ENCODE measurements at places on chromosomes 3 and 15.

GRCh38 chr3:167740961-167741587 is 5.6 kb downstream of the SERPINI1 start:
- no peak for DNase-seq

- no peak for DNase-seq
Measured at GRCh38 chr3:188691665-188692064, 480.1 kb upstream of the TPRG1 start.

DNA sequence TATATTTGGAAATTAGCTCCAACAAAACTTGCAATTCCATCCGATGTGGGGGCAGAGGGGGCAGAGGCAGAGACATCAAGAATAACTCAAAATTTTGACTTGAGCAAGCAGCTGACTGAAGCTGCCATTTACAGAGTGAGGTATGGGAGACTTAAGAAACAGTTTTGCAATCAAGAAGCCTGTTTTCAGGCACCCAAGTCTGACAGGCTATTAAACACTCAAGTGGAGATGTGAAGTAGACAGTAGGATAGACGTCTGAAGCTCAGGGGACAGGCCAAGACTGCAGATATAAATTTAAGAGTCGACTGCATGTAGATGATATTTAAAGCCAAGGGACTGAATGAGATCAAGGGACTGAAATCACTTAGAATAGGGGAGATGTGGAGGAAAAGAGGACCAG is 9.9 kb upstream of the SH3BP5 start:
- DNase-seq, result no peak

- DNase-seq, result no peak
Measured at GRCh38 chr3:80682951-80683350, 915.2 kb upstream of the ROBO1 start.

- DNase-seq, result no peak
Measured at GRCh38 chr3:177357352-177358090, 160.2 kb upstream of the TBL1XR1 start.

DNA sequence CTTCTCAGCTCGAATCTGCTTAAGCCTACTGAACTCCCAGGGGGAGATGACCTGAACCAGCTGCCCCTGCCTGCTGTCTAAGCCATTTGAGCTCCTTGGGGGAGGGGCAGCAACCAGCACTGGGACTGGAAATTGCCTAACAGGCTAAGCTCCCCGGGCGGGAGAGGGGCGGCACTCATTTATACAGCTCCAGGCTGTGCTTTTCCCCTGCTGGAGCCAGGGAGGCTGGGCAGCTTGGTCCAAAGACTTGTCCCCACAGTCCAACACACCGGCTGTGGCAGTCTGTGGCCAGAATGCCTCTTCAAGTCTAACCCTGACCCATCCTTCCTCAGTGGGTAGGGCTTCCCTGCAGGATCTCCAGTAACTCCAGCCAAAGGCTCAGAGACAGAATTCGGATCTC is 1241.5 kb downstream of the ROBO2 start:
- no peak for DNase-seq

- no peak for DNase-seq
Measured at GRCh38 chr3:114389156-114389555, 95.3 kb downstream of the TIGIT start.

DNA sequence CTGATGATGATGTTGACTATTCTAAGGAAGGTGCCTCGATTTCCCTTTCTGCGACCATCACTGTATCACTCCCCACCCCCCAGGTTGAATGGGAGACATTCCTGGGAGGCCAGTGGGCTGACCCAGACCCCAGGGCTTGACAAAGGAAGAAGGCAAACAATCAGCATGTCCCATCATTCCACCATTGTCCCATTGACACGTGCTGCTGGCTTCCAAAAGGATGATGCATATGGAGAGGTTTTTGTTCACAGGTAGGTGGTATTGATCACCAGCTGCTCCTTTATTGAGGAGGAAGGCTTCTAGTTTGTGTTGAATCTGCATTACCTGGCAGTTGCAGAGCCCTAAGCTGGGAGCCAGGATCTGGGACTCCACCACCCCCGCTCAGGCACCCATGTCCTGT is 30.4 kb downstream of the RASGRF1 start:
- no peak for DNase-seq

All from stimulated activated CD8-positive, alpha-beta memory T cell treated with anti-CD3 and anti-CD28 coated beads, Interleukin-15, amount 100 ng/mL, for 1 hour (primary cell).